ENCODE measurements at places on chromosomes 3 and 15.
A peak's percentile ranks its signal among the peaks of the same experiment; 100 is the strongest.

DNA sequence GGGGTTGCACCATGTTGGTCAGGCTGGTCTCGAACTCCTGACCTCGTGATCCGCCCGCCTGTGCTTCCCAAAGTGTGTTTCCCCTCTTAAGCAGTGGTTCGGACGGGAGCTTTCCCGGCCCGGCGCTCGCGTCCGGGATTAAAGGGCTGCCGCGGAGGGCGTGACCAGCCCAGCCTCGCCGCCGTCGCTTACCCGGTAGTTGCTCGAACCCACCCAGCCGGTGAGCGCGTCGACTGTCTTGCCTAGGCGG, 513 bp downstream of the CLASP2 start:
- DNase-seq: peak; percentile 20

- DNase-seq: no peak
Observed at GRCh38 chr3:55481744-55482495, 5.2 kb downstream of the WNT5A start.

GRCh38 chr3:160569894-160570652, 4.7 kb upstream of the KPNA4 start:
- no peak for DNase-seq

DNA sequence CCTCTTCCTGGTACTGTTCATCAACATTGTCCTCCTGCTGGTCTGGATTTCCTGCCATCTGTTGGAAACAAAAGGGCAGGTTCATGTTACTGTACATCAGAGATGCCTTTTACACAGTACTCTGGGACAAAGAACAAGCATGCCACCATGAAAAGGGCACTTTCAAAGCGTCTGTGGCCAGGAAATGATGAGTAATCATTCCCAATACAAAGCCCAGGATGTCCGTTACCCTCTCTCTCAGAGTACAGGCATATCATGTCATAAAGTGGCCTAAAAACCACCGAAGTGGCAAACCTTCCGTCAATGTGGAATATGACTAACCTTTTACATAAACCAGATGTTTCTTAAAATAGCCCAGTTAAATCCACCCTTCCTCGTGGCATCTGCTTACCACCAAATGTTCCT, 71.2 kb downstream of the GOLIM4 start:
- DNase-seq: peak; percentile 48

GRCh38 chr3:63405882-63406281, 127.8 kb downstream of the SYNPR start:
- DNase-seq: no peak

GRCh38 chr15:66178531-66178910, 75.0 kb downstream of the MEGF11 start:
- no peak for DNase-seq

- DNase-seq: peak; percentile 75
Observed at GRCh38 chr3:53269888-53270880, 14.4 kb upstream of the TKT start.

DNA sequence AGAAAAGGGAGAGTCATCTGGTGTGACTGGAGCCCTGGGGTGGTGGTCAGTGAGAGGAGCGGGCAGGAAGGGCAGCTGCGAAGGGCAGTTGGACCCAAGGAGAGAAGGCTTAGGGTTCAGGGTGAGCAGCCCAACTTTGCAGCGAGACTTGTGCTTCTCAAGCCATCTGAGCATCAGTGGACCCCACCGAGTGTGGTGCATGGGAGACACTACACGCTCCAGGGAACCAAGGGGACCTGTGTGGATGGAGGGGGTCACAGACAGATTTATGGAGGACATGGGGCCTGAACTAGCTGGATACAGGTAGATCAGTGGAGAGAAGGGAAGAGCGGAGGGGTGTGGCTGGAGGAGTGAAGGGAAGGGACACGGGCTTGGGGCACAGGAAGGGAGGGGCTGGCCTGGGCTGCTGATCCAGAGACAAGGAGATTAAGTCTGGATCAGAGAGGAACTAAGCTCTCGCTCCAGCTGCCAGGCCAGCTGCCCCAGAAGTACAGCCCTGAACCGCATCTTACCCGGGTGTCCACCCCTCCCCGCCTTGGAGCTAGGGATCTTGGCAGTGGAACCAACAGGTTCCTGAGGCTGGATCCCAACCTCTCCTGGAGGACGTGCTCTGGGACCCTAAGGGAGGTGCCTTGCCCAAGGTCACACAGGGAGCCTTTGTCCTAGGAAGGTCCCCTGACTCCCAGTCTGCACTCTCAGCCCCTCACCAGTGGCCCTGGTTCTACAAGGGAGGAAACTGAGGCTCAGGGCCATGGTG, 120.5 kb downstream of the CORO2B start:
- DNase-seq: no peak

- no peak for DNase-seq
Observed at GRCh38 chr3:120641696-120642246, 40.3 kb downstream of the HGD start.

DNA sequence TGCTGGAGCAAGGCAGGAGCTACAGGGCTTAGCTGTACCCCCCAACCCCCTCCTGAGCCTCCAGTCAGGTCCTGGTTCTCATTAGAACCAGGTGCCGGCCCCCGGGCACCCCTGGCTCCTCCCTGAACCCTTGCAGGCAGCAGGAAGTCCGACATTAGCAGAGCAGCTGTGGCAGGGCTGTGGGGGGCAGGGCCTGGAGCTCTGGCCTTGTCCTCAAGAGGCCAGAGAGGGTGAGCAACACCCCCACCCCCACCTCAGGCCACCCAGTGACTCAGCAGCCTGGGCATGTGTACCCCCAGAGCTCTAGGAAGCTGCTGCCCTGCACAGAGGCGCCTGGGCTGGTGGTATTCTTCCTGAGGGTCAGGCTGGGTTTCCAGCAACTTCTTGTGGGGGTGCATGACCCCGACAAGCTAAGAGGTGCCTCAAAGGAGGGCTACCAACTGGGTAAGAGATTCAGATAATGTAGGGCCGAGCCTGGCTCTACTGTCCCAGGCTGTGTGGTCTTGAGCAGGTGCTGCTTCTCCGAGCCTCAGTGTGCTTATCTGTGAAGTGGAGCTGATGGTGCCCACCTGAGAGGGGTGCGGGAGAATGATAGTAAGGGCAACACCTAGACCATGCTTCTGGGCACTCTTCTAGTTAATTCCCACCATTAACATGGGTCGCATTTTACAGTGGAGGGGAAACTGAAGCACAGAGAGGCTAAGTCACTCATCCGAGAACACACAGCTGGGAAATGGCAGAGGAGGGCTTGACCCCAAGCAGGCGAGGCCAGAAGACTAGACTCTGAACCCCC, 16.0 kb downstream of the H1-8 start:
- no peak for DNase-seq

DNA sequence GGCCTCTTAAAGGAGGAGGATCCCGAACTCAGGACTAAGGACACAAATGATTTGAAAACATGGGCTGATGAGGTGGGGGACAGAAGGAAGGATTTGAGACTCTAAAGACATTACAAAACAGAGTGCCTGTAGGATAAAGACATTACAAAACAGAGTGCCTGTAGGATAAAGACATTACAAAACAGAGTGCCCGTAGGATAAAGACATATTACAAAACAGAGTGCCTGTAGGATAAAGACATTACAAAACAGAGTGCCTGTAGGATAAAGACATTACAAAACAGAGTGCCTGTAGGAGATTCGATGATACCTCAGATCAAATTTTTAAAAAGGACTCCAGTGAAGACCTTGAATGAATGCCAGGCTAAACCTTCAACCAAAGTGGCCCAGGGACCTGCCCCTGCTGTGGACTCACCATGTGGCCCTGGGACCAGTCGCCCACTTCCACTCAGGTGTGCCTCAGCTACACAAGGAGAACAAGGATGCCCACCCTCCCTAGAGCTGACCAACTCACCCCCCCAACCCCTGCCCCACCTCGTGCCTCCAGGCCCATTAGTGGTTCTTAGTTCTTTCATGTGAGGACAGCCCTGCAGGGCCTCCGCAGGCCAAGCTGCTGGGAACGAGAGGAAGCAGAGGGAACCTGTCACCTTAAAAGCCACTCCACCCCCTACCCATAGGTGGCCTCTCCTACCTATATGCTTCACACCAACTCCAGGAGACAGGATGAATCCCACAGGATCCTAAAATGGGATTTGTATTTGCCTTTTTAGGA, 59.8 kb downstream of the SH3BP5 start:
- no peak for DNase-seq

DNA sequence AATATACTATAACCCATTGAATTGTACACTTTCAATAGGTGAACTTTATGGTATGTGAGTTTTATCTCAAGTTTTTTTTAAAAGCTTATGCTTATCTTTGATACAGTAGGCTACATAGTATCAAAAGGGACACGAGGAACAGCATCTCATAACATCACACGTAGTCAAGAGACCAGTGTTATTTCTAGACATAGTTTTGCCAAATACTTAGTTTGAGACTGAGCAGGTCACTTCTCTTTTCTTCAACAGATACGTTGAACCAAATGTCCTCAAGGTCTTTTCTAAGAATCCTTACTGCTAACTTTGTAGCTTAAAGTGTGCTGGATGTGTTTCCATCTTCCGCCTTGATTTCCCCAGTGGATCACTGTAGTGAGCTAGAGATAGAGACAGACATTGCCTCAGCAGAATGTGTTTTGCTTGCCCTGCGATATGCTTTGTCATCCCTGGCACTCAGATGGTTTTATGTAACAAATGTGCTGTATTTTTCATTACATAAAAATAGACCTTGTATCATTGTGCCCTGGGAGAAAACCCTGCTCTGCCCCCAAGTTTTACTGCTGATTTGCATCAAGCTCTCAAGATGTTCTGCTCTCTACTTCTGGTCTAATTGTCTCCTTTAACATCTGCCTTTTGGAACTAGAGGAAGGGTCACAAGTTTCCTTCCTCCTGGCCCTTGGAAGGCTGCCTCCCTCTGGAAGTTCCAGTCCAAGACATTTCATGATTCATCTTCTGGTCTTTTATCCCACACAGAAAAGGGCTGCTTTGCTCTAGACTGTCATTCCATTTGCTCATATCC, 426.4 kb upstream of the RGMA start:
- DNase-seq: no peak

DNA sequence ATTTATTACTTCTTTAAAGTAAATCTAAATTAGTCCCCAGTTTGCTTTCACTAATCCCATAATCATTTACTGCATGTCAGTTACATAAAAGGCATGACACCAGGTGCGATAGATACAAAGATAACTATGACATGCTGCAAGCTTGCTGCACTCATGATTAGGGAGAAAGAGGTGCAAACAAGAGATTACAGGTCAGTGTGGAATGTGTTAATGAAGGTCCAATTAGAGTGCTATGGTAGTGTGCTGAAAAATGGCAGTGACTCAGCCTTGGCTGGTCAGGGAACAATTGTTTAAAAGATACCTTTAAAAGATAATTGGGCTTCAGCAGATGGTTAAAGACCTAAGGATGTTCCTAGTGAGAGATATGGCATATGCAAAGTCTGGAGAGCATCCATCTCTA, 352.6 kb upstream of the TGFBR2 start:
- DNase-seq: no peak

DNA sequence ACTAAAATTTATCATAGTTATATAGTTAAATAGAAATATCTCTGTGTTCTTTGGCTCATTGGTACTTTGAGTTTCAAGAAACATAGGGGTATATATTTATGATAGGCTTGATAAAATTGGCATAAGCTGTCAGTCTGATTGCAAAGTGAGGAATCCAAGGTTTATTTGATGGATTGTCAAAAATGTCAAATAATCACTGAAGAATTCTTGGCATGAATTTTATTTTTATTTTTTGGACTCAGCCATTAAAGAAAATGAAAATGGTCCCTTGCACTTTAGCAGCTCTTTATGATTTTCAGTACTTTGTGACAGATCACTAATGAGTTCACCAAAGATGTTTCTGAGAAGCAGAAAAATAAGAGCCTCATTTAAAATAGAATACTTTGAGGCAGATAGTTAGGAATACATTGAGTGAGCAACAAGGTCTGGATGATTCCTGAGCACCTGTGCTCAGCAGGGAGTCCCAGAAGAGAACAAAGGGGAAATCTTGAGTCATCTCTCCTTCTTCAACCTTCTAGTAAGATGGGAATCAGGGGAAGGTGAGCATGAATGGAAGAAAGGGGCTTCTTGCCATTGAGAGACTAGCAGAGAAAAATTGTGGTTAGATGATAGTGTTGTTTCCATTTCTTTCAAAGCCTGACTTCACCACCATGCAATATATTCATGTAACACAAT, 85.3 kb upstream of the VEPH1 start:
- no peak for DNase-seq

GRCh38 chr15:98905963-98906711, 101.5 kb downstream of the PGPEP1L start:
- no peak for DNase-seq

GRCh38 chr3:179460260-179460659, 9.0 kb upstream of the GNB4 start:
- no peak for DNase-seq

DNA sequence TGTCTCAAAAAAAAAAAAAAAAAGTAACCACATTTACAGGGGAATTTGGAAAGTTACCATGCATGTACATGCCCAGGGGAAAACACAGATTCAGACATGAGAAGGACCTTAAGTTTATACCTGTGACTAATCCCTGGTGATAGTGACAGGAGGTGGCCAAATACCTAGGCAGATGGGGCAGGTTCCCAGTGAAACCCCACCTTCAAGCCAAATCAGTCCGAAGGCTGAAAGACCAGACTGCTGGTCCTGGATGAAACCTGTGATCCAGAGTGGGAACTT, 15.8 kb downstream of the SPCS1 start:
- no peak for DNase-seq

- DNase-seq: peak; percentile 82
Observed at GRCh38 chr3:44885618-44886017, 11.2 kb downstream of the TGM4 start.

- no peak for DNase-seq
Observed at GRCh38 chr15:100147828-100148227, 193.9 kb downstream of the ADAMTS17 start.

- no peak for DNase-seq
Observed at GRCh38 chr3:179624451-179624850, 19.9 kb downstream of the NDUFB5 start.

DNA sequence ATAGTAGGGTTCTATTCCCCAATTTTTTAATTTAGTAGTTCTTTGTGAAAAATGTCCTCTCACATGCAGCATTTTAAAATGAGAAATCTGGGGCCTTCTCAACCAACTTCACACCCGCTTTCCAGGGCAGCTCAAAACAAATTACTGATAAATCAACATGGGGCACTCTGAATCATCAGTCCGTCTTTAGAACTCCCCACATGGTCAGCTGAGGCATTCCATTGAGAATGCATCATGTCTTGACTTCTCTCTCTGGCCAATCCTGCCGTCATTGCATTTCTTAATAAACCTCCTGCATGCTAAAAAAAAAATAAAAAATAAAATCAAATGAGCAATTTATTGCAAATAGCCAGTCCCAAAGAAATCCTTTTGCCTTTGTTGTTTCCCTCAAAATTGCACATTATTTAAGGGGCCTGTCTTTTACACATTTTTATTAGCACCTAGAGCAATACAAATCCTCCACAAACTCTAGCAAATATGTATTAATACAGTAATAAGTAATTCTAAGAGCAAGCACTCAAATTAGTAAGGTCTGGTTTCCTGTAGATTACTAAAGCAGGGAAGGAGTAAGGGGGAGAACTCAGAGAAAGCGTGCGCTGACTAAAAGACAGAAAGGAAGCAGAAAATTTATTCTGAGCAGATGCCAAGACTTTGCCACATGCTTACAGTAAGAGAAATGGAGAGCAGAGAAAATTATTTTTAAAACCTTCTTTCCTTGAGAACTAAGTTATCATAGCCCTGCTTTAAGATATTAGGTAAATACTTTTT, 175.7 kb downstream of the TNIK start:
- DNase-seq: peak; percentile 86
